ENCODE measurements at places on chromosomes 7 and 10.

GRCh38 chr7:135235841-135236240, 2.2 kb downstream of the STRA8 start:
- no peak for ATAC-seq

GRCh38 chr7:99863847-99864440, 12.9 kb downstream of the OR2AE1 start:
- no peak for ATAC-seq

DNA sequence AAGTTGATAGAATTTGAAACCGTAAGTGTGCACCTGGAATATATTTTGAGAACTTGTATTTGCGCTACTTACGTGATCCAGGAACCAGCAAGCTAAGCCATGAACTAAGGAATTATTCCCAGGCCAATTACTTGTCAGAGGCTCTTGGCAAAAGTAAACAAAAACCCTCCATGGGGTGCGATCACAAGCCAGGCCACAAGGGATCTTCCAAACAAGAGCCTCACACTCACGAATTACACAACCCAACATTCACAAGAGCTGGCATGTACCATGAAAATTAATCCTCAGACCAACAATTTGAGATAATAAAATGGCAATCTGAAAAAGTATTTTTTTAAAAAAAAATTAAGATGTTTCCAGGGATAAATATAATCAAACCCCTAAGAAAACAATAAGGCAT, 467.0 kb upstream of the AKR1E2 start:
- no peak for ATAC-seq

DNA sequence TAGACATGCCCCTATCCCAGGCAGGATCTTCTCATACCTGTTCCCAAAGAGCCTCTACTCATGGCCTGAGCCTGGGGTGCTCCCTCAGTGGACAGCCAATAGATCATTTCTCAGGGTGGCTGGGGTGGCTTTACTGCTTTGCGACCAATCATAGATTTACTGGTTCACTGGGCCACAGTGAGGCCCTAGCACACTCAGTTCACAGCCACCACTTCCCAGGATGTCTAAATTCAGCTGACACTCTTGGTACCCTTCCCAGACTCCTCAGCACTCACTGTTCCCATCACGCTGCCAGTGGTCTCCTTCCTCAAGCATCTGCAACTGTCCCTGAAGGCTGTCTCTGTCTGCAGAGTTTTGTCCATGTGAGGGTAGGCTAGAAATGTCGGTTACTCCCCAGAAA, 50.6 kb downstream of the ARHGAP22 start:
- no peak for ATAC-seq

DNA sequence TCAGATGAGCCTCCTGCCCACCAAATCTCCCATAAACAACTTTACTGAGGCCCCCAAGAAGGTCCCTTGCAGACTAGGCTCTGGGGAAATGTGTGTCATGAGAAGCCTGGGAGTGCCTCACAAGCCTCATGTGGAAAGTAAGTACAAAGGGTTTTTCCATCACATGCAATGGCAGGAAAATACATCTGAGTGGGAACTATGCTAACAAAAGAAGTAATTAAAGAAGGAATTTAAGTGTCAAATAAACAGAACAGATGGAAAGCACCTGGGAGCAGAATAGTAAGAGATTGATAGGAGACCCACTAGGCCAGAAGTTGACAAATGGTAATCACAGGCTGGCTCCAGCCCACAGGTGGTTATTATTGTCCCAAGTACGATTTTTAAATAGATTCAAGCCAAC, 20.5 kb downstream of the GSAP start:
- ATAC-seq: no peak

GRCh38 chr10:97770255-97770654, 1.5 kb downstream of the SFRP5 start:
- no peak for ATAC-seq

- no peak for ATAC-seq
These were observed 10.0 kb downstream of the BTBD16 start for GRCh38 chr10:122281018-122281626.

GRCh38 chr7:121097577-121097976, 109.1 kb downstream of the CPED1 start:
- no peak for ATAC-seq

- ATAC-seq: no peak
These were observed 24.8 kb upstream of the PLPP4 start for GRCh38 chr10:120432209-120432608.

DNA sequence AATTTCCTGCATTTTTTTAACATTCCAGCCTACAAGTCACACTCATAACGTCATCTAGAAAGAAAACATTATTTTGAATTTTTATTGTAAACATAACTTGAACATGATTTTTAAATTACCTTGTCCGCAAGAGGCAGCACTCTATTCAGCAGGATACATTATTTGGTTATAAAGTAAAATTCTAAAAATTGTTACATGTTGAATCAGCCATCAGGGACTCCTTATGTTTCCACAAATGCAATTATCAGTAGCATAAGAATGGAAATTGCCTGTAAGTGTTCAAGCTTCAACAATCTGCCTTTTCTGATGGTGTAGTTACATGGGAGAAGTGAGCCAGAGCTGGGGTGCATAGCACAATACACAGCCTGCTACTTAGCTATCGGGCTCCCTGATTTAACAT, 97.5 kb downstream of the ZNF365 start:
- ATAC-seq: peak; percentile 64

GRCh38 chr10:46544989-46545791, 11.3 kb downstream of the GPRIN2 start:
- ATAC-seq: peak; percentile 39

- no peak for ATAC-seq
These were observed 134.2 kb downstream of the ELAPOR2 start for GRCh38 chr7:86925221-86925620.

- peak; percentile 40 for ATAC-seq
These were observed 31.2 kb upstream of the ZNF438 start for GRCh38 chr10:31062856-31063255.

DNA sequence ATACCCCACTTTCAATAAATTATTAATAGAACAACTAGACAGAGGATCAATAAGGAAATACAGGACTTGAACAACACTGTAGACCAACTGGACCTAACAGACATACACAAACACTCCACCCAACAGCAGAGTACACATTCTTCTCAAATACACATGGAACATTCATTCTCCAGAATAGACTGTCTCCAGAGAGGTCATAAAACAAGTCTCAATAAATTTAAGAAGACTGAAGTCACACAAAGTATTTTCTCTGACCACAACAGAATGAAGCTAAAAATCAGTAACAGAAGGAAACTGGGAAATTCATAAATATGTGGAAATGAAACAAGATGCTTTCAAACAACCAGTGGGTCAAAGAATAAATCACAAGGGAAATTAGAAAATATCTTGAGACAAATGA, 119.8 kb downstream of the SMURF1 start:
- peak; percentile 11 for ATAC-seq

GRCh38 chr7:146713205-146713604, 596.6 kb downstream of the CNTNAP2 start:
- ATAC-seq: no peak

DNA sequence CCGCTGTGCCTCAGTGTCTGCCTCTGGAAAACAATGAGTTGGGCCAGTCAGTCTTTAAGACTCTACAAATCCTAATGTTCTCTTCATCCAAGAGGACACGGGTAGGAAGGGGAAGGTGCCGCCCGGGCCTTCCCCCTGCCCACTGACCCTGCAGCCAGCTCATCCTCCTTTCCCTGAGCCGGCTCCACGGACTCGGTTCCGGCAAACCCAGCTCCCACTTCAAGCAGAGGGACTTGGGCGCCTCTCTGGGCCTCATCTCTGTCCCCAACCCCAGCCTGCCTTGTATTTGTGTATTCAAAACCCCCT, 95.6 kb downstream of the C10orf105 start:
- no peak for ATAC-seq

DNA sequence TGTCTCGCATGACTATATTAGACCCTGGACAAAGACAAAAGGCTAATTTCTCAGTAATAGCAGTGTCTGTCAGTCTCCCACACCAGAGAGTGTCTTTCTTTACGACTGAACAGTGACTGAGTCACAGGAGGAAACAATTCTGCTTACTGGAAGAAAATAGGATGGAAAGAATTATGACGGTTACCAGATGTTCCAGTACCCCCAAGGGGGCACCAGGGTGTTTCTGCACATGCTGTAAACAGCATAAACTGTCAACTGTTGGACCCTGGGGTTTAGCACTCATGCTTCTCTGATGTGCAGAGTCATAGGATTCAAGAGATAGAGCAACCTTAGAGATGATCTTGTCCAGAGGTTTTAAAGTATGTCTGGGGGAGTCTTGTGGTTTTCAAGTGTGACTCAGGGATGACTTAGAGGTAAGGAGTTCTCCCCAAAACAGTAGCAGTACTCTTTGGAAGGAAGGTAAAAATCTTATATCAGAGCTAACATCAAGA, 291.7 kb downstream of the THSD7A start:
- ATAC-seq: no peak

- ATAC-seq: no peak
These were observed 8.3 kb upstream of the CAPZA2 start for GRCh38 chr7:116854132-116854531.

- no peak for ATAC-seq
These were observed 56.2 kb downstream of the XPNPEP1 start for GRCh38 chr10:109866995-109867635.

DNA sequence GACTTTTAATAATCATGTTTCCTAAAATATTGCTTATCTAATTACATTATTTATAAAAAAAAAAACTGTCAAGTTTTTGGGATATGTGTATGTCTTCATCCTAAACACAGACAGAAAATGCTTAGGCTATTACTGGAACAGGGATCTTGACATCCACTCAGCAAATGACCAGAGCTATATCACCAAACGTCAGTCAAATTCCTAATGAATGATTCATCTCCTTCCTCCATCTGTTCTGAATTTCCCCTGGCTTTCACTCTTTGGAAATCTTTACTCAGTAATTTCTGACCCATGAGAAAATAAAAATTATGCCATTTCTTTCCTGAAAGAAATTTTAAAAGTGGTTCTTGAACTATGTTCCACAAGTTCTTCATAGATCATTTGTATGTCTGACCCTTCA, 552.4 kb upstream of the KCND2 start:
- peak; percentile 95 for ATAC-seq

DNA sequence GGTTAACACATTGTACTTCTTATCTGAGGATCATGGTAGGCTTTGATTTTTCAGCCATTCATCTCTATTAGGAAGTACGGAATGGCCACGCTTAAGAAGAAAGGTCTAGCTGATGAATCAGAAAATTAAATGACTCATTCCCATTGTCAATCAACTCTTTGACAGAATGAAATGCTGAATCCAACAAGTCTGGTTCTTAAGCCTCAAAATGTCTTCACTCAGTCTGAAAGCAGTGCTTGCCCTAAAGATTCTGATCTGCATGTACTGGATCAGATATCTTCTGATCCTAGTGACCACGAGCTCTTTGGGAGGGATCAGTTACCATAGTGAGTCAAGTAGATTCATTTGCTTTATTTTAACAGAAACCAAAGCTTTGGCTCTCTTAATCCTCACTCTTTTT, 5.7 kb upstream of the CELF2 start:
- ATAC-seq: no peak

GRCh38 chr10:49600781-49601400, 9.2 kb upstream of the SLC18A3 start:
- no peak for ATAC-seq

DNA sequence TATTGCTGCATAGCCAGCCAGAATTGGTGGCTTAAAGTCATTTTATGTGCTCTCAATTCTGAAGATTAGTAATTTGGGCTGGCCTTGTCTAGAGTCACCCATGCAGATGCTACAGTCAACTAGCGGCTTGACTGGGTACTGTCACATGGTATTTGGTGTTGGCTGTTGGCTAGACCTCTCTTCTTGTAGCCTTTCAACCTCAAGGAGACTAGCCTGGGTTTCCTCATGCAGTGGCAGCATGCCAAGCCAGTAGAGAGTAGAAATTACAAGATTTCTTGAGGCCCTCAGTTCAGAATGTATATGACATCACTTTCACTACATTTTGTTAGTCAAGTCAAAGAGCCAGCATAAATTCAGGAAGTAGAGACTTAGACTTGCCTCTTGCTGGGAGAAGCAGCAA, 3.7 kb upstream of the ZNF800 start:
- ATAC-seq: no peak

GRCh38 chr7:44489955-44490350, 505 bp downstream of the NUDCD3 start:
- peak; percentile 52 for ATAC-seq

GRCh38 chr7:143205560-143206293, 16.1 kb upstream of the TAS2R40 start:
- no peak for ATAC-seq

DNA sequence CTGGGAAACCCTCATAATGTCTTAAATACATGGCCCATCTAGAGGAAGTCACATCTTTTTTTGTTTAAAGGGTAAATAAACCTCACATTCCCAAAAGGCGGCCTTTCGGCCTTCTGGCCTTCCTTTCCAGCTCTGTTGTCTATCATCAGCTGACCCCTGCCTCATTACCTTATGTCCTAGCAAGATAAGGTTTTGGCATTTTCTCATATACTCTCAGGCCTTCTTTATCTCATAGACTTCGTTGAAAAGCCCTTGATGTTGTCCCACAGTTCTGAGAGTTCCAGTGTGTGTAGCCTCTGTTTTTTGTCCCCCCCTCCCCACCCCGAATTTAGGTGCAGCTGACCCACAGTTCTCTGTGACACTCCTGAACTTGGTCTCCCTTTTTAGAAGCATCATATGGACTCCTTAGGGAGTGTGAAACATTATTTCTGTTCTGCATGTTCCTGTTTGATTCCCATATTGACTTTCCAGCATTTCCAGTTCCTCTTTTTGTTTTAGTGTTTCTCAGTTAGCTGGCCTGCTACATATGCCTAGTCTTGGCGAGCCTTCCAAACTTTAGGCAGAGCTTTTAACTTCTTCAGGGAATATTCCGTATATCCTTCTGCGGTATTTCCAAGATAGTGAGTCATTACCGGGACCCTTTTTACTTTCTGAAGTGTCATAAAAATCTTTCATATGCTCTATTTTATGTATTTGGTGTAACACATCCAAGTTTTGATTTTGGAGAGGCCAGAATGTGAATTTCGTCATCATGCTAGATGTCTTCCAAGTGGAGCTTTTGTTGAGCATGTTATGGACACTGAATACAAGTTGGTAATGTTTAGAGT, 138.5 kb downstream of the LRRC4 start:
- ATAC-seq: no peak

GRCh38 chr10:80462299-80462980, 8.3 kb downstream of the TSPAN14 start:
- ATAC-seq: no peak

GRCh38 chr7:69678494-69679187, 80.4 kb downstream of the AUTS2 start:
- peak; percentile 36 for ATAC-seq

DNA sequence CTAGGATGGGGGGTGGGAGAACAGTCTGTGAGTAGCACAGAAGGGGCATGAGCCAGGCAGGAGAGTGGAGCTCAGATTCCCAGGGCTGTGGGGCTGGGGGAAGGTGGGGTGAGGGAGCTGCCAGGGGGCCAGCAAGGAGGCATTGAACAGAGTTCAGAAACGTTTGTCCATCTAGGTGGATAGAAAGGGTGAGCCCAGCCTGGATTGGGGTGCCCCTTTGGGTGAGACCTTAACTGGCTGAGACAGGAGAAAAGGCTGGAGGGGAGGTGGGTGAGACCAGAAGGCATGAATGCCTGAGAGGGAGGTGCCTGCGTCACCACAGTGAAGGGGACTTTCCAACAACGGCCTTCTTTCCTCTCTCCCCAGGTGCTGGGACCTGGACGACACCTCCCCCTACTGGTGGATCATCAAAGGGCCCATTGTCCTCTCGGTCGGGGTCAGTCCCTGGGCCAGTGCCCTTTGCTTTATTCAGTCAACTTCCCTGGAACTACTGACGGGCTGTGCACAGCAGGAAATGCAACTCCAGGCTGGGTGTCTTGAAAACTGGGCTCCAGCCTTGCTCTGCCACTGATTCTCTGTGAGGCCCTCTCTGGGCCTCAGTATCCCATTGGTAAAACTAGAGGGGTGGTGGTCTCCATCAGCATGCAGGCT, 11.0 kb downstream of the GHRHR start:
- ATAC-seq: peak; percentile 86

- ATAC-seq: no peak
These were observed 49.3 kb upstream of the PARD3 start for GRCh38 chr10:34864149-34865067.
